ENCODE measurements at places on chromosomes 5 and 9.

DNA sequence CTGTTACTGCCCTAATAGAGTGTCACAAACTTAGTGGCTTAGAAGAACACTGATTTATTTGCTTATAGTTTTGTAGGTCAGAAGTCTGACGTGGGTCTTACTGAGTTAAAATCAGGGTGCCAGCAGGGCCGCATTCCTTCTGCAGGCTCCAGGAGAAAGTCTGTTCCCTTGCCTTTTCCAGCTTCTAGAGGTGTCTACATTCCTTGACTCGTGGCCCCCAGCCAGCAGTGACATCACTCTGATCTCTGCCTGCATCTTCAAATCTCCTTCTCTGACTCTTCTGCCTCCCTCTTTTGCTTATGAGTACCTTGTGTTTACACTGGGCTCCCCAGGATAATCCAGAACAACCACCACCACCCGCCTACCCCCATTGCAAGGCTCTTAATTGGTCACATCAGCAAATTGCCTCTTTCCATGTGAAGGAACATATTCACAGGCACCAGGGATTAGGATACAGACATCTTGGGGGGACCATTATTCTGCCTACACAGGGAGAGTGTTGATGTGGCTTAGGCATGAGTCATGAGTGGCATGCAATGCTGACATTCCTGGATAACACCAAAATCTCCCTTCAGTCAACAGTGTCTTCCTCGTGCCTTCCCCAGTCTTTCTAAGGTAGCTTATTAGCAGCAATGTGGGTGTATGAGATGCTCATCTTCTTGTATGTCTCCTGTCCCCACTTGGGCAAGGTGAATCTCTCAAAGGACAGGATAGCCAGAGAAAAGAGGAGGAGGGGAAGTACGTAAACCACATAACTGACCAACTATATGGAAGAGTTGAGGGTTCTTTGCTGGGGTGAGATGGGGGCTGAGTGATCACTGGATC lies 24.4 kb downstream of the CYFIP2 start:
- no peak for DNase-seq

GRCh38 chr5:171874234-171874633 lies 88.6 kb downstream of the SMIM23 start:
- no peak for DNase-seq

GRCh38 chr5:115838885-115839518 lies 2.4 kb downstream of the ATG12 start:
- DNase-seq, result no peak

- DNase-seq, result no peak
Measured at GRCh38 chr9:71146511-71146910, 25.1 kb upstream of the TRPM3 start.

DNA sequence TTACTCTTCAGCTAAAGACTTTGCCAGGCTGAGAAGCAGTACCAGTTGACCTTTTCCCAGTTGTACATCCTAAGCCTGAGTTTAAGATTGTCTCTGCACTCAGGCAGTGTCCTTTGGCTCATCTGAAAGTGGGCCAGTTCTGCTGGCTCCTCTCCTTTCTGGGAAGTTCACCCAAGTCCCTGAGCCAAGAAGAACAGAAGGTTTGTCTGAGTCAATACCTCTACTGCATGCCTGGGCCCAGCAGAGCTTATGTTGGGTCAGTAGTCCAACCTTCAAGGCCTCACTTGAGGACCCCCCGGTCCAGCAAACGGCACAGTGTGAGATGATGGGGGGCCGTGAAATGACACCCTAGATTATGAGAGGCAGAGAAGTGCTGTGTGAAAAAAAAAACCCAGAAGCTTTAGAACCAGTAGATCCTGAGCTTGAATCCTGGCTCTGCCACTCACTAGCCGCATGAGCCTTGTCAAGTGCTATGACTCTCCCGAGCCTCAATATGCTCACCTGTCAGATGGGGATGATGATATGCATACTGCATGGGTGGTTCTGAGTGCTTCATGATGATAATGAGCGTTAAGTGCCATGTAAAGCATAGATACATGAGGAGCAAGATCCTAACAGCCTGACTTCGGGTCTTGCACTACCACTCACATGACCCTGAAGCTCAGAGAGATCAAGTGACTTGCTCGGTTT lies 156.0 kb downstream of the MACROH2A1 start:
- no peak for DNase-seq

DNA sequence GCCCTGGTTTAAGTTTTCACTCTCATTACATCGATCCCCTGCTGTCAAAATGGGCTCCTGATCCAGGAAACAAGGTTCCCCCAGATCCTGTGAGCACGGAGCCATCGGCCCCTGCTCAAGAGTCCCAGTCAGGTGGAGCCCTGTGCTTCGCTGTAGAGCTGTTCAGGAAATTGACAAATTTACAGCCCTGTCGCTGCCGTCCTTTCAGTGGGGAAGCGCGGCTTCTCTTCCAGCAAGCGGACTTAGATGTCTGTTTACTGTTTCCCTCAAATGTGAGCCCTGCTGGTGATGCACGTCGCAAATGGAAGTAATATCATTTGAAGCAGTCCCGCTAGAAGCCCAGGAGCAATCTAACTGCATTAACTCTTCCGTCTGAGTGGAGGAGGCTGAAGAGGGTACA lies 760.9 kb upstream of the WWC1 start:
- DNase-seq, result no peak

GRCh38 chr9:99436616-99437015 lies 214.5 kb downstream of the SEC61B start:
- DNase-seq, result no peak

- no peak for DNase-seq
Measured at GRCh38 chr5:114634967-114635901, 273.4 kb downstream of the KCNN2 start.

DNA sequence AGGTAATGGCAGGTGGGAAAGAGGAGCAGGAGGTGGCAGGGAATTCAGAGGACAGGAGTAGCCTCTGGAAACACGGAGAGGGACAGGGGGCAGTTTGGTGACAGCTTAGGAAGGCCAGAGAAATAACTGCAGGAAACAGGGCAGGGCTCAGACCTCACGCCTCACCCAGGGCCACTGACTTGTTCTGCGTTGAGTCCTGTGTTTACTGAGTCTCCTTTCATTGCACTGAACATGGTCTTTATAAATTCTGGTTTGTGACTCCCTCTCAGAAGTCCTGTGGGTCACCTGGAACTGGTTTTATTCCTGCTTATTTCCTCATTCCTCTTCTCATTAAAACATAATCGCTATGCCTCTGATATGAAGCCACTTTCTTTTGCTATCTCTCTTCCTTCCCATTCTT lies 55.2 kb upstream of the ZNF622 start:
- DNase-seq, result no peak

- no peak for DNase-seq
Measured at GRCh38 chr5:177419046-177419445, 7.4 kb upstream of the GRK6 start.

GRCh38 chr5:119524485-119524884 lies 72.2 kb downstream of the HSD17B4 start:
- DNase-seq, result no peak

DNA sequence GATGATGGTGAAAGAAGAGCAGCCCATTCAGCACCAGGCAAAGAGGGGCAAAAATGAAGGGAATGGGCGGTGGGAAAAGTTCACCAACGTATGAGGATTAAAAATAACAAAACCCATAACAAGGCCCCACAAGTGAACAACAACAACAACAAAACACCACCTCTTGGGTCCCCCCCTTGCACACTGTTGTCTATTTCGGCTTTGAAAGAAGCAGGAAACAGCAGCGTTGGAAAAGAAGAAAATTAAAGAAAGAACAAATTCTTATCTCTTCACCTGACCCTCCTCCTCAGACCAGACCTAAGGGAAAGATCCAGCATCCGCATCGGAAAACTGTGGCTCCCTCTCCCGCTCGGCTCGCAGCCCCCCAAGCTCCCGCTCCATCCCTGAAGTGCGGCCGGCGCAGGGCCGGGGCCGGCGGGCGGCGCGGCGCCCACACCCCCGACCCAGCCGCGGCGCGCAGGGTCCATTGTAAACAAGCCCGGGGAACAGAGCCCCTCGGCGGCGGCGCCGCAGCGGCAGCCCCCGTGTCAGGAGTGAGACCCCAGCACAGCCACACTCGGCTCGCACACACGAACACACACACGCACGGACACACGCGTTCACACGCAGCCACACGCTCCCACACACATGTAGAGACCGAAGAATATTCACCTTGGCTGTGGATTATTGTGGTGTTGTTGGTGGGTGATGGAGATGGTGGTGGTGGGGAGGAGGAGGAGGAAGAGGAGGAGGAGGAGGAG lies 535 bp downstream of the RFX3 start:
- DNase-seq, result no peak

- DNase-seq, result no peak
Measured at GRCh38 chr5:140882591-140882899, 621 bp downstream of the PCDHA13 start.

DNA sequence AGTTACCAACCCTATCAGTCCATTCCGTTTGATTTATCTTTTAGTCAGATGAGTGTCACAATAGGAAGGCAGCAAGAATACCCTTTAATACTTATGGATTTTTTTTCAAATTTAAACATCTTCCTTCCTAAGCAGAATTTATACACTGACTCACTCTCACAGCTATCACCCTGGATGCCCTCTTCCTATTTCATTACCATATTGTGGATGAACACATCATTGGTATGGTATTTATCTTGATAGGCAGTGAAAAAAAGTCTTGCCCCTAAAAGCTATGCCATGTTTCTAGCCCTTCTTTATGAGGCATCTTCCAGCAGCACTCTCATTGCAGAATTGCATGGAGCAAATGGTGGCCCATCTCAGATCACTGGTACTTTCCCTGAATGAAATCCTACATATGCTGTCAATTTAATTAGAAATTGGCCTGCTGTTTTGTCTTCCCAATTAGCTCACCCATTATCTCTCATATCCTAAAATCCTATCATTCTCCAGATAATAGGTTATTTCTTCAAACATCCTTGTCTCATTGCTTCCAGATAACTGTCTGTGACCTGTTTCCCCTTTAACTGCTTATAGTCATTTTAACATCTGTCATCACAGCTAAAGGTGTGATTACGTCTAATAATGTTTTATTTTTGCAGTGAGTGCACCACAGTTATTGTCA lies 433.5 kb upstream of the POU5F2 start:
- no peak for DNase-seq

DNA sequence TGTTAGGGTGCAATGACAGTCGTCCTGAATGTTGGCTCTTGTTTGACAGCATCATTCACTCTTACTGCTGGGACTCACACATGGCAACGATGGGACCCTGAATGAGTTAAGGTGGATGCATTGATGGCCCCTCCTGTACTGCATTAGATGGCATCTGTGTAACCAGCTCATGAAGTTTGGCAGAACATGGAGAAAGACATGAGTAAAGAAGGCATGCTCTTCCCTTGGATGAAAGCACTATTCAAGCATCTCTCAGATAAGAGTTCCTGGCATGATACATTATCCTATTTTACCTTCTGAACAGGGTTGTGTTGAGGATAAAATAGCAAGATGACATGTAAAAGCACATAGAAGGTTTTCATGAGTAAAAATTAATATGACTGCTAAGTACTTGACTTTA lies 142.2 kb upstream of the GAS1 start:
- no peak for DNase-seq

GRCh38 chr5:72156946-72157624 lies 49.8 kb downstream of the MAP1B start:
- DNase-seq, result no peak

- DNase-seq, result no peak
Measured at GRCh38 chr5:5351288-5351979, 71.0 kb upstream of the ICE1 start.

- no peak for DNase-seq
Measured at GRCh38 chr5:60541980-60542379, 158.0 kb downstream of the DEPDC1B start.

- no peak for DNase-seq
Measured at GRCh38 chr5:78675956-78676730, 27.6 kb upstream of the LHFPL2 start.

GRCh38 chr5:135821802-135822201 lies 12.7 kb upstream of the SLC25A48 start:
- no peak for DNase-seq

- no peak for DNase-seq
Measured at GRCh38 chr5:118980017-118980416, 8.3 kb downstream of the DTWD2 start.

DNA sequence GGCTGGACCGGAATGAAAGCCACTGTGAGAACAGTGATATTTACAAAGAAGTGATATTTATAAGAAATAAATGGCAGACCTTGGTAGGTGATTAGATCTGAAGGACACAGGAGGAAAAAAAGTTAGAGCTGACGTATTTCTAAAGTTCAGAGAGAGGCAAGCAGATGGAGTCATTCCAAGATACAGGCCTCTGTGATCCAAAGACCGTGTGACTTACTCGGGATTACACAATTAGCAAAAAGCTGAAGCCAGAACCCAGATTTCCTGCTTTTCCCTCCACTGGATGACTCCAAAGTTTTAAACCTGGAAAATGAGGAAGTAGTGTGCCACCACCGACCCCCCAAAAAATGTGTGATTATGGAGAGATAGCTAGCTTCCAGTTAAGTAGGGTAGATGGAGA lies 3.1 kb upstream of the DOCK8 start:
- DNase-seq, result no peak

DNA sequence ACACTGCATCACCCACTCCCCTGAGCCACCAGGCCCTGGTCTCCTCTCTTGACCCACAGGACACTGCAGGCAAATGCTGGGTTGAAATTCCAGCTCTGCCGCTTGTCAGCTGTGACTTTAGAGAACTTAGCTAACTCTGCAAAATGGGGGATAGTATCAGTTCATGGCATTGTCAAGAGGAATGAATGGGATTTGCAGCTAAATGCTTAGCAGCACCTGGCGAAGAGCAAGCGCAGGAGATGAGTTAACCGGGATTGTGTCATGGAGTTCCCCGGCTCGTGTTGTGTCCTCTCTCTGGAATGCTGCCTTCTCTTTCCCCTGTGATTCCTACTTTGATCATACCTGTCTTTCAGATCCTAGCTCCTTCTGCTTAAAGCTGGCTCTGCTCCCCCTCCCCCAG lies 67.1 kb downstream of the DAB2IP start:
- no peak for DNase-seq

DNA sequence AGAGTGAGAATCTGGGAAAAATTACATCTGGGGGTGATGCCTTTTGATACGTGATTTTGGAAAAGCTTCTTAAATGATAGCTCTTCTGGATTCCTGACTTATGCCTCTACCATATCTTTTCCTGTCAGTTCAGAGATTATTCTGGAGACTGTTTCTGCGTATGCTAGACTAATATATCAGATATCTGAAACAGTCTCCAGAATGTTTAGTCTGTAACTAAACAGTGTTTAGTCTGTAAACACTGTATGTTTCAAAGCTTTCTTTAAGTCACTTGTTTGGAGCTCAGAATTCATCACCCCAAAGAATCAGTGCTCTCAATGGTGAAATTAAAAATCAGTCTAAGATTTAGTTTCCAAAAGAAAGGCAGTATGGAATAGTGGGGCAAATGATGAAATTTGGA lies 19.7 kb downstream of the C9orf85 start:
- no peak for DNase-seq

DNA sequence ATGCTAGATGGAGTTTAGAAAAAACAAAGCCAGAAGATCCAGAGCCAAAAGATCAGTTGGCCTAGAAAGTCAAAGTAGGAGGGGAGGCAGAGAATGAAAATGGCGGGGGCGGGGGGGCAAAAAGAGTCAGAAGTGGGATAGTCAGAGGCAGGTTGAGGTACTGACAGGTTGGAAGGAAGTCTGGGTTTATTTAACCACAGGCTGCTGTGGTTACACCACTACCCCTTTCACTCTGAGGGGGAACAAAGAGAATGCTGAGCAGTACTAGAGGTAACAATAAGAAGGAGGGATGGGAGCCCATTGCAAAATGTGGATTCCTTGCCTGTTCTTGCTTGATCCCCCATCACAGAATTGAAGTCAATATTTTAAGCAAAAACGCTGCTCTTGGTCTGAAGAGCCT lies 111.8 kb downstream of the CAVIN4 start:
- no peak for DNase-seq

- no peak for DNase-seq
Measured at GRCh38 chr9:34086864-34087263, 38.2 kb upstream of the UBAP2 start.

GRCh38 chr5:35151146-35151920 lies 79.0 kb downstream of the PRLR start:
- DNase-seq, result no peak

Data from stimulated activated CD8-positive, alpha-beta memory T cell treated with anti-CD3 and anti-CD28 coated beads, Interleukin-2, amount 100 ng/mL, for 1 hour (primary cell).